ENCODE measurements at places on chromosomes 4 and X.

DNA sequence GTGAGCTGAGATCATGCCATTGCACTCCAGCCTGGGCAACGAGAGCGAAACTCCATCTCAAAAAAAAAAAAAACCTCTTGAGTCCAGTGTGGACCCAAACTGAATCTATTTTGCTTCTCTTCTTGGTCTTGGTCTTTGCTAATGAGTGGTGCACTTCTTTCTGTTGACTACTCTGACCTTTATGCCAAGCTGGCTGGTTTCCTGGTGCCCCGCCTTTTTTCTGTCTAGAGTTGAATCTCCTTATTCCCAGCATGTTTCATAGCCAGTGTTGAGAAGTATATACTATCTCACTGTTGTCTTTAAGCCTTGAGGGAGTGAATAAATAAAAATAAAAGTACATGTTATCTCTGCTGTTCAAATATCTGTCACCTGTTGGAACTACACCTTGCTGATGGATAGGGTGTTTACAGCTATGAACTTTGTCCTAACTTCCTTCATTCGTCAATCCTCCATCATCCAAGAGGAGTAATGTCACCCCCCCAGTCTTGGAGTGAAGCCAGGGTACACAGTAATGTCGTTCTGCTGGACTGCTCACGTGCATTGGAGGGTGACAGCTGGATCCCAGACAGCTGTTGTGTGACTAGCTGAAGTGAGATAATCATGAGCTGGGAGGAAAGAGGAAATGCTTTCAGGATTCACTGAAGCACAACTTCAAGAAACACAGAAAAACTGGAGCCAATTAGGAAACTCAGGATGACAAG is 99.3 kb upstream of the PRKG2 start:
- DNase-seq: peak; percentile 93

DNA sequence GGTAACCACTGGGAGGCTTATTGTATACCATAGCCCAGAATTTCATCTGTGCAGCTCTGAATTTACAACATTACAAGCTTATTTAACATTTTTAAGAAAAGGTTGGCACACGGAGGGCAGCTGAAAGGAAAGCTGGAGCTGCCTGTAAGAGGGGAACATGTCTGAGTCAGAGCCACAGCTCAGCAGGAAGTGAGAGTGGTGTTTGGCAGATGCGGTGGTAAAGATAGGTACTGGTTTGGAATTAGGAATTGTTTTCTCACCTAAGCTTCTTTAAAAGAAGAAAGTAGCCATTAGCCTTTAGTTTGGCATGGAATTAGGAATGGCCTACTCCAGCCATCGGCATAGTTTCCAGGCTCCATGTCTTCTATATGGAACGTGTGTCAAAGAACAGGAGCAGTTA is 172.5 kb upstream of the ANXA3 start:
- no peak for DNase-seq

DNA sequence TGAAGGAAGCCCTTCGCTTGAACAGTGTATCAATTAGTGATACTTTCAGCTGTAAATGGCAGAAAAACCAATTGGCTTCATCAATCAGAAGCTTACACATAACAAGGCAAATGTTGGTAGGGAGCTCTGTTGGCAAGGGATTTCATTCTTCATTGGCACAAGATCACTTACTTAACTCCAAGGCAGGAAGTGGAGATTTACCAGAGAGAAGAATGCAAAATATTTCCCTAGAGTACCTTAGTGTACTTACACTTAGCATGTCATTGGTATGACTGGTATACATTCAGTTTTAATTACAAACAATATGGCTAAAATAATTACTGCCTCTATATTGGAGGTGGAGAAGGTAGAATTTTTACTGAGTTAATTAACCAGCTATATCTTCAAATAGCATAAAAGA is 545.0 kb downstream of the GABRG1 start:
- no peak for DNase-seq

DNA sequence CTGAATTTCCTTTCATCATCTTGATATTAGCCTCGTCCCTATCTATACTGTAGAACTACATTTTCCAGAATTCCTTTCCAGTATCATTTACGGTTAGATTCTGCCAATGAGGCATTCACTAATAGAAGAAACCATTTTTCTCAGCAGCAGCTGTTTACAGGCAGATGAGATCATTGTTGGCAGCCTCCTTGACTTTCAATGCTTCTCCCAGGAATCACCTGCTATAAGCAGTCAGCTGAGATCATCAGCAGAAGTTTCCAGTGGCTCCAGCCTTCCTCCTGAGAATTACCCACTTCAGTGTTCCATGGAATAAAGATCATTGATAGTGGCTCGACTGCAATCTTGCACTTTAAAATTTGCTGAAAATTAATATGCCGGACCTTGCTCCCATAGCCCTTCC is 157.3 kb upstream of the TET2 start:
- no peak for DNase-seq

Measured in hepatocyte (in vitro differentiated cells).